Dermis lymphatic vessel endothelial cell (primary cell): ENCODE measurements at places on chromosomes 6 and 20. TPM values are rescaled to one million over a fixed set of nuclear protein-coding genes. Genes with fewer than 3 reads are reported as not detected.

CRISP2 gene
- not detected in 2 replicates for total RNA-seq

BMP6 gene
- 72.5 and 143 TPM in 2 replicates for total RNA-seq

STXBP5 gene
- total RNA-seq = 16.6 and 26.2 TPM in 2 replicates

SRMS gene
- not detected in 2 replicates for total RNA-seq

ZNF311 gene
- total RNA-seq = under 0.01 and 0.17 TPM in 2 replicates

PI16 gene
- total RNA-seq = under 0.01 TPM in 1 of 2 replicates, not detected in the other

HLA-DOA gene
- not detected in 2 replicates for total RNA-seq

DSP gene
- 72.6 and 87.0 TPM in 2 replicates for total RNA-seq

GABRR1 gene
- not detected in 2 replicates for total RNA-seq

ETV7 gene
- not detected in 2 replicates for total RNA-seq

MUC21 gene
- not detected in 2 replicates for total RNA-seq

GHRH gene
- total RNA-seq = not detected in 2 replicates

PI3 gene
- not detected in 2 replicates for total RNA-seq

GSTA2 gene
- not detected in 2 replicates for total RNA-seq

TCF21 gene
- not detected in 2 replicates for total RNA-seq

GNL1 gene
- total RNA-seq = 54.1 and 72.4 TPM in 2 replicates

PTCRA gene
- total RNA-seq = 0.17 TPM in 1 of 2 replicates, not detected in the other

C20orf204 gene
- 3.3 and 5.8 TPM in 2 replicates for total RNA-seq

TNNC2 gene
- total RNA-seq = 0.17 TPM in 1 of 2 replicates, not detected in the other

CD93 gene
- 40.5 and 48.4 TPM in 2 replicates for total RNA-seq

LBP gene
- under 0.01 TPM in 1 of 2 replicates, not detected in the other for total RNA-seq

KCNK16 gene
- not detected in 2 replicates for total RNA-seq

C6orf15 gene
- total RNA-seq = not detected in 2 replicates

COL9A1 gene
- total RNA-seq = not detected in 2 replicates

SYNDIG1 gene
- total RNA-seq = not detected in 2 replicates

SPATS1 gene
- 0.09 TPM in 1 of 2 replicates, not detected in the other for total RNA-seq
